MG63 (cell line): ENCODE measurements at places on chromosomes 7 and 10. TPM values are rescaled to one million over a fixed set of nuclear protein-coding genes. Genes with fewer than 3 reads are reported as not detected.
A peak's percentile ranks its signal among the peaks of the same experiment; 100 is the strongest.

- DNase-seq = no peak
Observed at GRCh38 chr7:16677978-16678494, 32.1 kb downstream of the BZW2 start.

- peak; percentile 42 for DNase-seq
Observed at GRCh38 chr10:48608279-48608681, 3.4 kb upstream of the ARHGAP22 start.

- DNase-seq = no peak
Observed at GRCh38 chr7:151506901-151507382, 12.8 kb downstream of the RHEB start.

DNA sequence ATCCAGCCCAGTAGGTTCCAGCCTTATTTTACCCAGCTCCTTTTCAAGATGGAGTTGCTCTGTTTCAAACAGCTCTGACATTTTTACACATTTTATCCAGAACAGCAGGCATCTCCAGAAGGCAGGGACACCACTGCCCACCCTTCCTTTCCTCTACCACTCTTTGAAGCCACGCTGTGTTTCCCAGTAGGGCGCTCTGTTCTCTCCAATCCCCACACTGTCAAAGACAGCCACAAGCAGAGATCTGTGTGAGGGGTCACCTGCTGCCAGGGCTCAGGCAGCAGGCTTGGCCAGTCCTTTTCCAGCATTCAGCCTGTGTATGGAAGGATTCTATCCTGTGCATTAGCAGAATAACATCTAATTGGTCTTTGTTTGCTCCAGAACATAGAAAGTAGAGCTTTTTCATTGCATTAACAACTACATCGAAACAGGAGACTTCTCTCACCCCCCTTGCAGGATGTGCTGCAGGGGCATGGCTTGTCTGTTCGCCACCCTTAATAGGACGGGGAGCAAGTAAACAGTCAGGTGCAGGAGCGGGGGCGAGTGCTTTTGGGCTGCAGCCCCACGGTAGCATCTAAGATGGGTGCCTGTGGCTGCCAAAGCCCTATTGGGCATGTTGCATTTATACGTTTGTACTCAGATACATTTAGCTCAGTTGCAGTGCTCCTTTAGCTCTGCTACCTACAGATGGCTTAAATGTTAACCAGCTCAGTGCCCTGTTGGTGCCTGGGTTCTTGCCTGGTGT is 326.1 kb downstream of the GALNT17 start:
- DNase-seq = no peak

- DNase-seq = no peak
Observed at GRCh38 chr10:43024942-43025700, 51.7 kb upstream of the RET start.

GRCh38 chr10:112213836-112214235 is 30.3 kb upstream of the GPAM start:
- peak; percentile 83 for DNase-seq

DNA sequence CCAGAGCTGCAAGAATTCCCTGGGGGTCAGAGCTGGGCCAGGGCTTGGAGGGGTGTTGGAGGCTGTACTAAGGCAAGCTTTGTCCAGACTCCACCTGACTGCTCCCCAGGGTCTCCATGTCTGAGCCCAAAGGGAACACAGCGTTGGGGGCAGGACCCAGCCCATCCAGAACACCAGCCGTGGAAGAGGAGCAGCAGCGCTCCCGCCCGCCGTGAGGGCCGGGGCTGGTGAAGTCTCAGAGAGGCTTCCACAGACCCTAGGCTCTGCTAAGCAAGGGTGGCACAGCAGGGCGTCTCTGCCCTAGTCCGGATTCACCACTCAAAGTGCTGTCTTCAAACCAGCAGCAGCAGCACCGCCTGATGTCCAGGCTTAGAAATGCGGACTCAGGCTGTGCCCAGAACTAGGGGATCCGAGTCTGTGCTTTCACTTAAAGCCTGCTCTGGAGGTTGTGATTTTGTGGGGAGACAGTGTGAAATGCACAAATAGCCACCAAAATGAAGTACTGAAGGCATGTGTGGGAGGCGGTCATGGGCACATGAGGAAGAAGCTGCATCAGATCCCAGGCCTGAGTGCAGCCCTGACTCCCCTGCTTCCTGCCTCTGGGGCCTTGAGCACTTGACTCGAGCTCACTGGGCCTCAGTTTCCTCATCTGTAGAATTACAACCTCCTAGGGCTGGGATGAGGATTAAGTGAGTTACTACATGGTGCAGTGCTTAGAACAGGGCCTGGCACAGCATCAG is 16.6 kb upstream of the AQP1 start:
- no peak for DNase-seq

DNA sequence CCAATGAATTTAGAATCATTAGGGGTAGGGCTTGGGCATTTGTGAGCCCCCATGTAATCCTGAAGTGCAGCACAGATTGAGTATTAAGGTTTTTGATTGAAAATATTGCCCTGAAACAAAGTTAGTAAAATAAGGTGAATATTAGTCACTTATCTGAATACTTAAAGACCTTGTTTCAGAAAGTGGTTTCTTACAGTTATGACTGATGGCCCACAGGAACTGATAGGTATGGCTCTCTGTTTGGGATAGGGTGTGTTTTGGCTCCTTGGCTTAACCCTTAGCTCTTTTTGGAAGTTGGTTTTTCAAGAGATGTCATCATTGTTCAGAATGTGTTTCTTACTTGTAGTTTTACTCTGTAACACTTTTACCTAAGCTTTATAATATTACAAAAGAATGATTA is 34.8 kb downstream of the MDFIC start:
- DNase-seq = no peak

DNA sequence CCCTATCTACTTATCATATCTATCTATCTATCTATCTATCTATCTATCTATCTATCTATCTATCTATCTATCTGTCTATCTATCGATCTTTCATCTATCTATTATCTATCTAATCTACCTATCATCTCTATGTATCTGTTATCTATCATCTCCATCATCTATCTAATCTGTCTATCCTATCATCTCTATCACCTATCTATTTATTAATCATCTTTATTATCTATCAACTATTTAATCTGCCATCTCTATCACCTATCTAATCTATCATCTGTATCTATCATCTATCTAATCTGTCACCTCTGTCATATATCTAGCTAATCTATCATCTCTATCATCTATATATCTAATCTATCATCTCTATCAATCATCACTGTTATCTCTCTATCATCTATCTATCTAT is 736.3 kb downstream of the TYW1 start:
- no peak for DNase-seq

DNA sequence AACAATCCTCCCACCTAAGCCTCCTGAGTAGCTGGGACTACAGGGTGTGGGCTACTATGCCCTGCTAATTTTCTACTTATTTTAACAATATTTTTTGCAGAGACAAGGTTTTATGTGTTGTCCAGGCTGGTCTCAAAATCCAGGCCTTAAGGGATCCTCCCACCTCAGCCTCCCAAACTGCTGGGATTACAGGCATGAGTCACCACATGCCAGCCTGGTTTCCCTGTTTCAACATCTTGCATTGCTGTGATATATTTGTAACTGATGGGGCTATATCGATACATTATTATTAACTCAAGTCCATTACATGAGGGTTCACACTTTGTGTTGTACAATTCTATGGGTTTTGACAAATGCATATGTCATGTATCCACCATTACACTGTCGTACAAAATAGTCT is 41.9 kb upstream of the OGDHL start:
- peak; percentile 17 for DNase-seq

DNA sequence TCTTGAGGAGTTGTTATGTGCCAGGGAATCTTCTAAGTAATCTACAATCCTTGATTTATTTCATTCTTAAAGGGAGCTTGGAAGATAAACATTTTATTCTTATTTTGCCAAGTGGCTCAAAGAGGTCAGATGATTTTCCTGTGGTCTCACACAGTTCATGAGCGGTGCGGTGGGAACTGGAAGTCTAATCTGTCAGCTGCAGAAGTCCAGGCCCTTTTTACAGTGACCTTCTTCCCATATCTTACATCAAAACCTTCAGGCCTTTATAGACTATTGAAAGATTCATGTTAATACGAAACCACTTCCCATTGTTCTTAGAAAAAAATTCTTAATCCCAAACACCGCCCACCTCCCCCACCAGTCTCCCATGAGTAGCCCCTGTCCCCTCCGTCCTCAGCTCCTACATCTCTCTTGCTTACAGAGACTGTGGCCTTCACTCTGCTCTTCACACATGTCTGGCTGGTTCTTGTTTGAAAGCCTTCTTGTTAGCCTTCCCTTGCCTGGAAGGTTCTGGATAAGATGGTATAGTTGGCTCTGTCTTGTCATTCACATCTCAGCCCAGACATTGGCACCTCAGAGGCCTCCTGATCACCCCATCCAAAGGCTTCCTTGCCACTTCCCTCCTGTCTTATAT is 61.5 kb downstream of the ITGA8 start:
- no peak for DNase-seq

- no peak for DNase-seq
Observed at GRCh38 chr7:112293416-112293815, 86.9 kb downstream of the ZNF277 start.

DNA sequence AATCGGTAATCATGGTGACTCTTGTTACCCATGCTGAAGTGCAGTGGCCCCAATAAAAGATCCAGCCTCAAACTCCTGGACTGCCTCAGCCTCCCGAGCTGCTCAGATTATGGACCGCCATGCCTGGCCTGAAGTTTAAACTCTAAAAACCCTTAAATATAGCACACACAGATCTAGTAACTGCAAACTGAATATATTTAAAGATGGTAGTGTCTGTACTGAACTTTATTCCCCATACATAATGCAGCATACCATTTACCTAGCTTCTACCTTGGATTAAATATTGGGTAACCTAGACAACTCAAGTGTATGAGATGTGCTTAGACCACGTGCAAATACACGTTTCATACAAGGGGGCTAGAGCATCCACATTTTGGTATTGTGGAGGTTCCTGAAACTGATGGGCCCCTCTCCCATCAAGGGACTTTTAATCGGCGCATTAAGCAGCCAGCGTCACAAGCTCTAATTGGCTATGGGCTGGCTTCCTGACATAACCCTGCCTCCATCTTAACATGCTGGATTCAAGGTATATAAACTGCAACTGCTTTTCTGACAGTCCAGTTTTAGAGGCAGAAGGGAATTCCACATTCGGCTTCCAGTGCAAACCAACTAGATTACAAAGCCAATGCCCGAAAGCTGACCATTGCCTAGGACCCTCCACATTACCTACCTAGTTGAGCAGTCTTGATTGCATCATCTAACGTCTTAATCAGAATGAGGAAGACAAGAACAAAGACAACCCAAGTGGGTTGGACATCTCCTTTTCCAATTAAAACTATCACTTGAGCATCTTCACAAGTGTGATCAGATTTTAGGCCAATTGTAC is 13.0 kb downstream of the HNRNPA2B1 start:
- DNase-seq = no peak

DNA sequence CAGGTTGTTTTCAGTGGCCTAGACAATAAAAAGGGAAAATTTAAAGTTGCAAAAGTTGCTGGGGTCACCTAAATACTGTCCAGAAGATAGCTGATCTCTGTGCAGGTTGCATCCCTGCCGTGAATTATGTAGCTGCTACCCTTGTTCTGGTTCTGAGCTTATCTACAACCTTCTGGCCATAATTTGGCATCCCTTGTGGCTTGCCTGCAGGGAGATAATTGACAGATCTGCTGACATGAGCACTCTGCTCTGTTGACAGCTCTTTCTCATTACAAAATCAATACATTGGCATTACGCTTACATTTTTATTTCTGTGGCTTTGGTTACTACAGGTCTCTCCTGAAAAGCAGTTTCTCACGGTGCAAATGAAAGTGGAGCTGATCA is 29.3 kb upstream of the HECTD2 start:
- no peak for DNase-seq

GRCh38 chr7:143363016-143363937 is 764 bp upstream of the FAM131B start:
- DNase-seq = no peak

- no peak for DNase-seq
Observed at GRCh38 chr7:22182149-22182548, 174.8 kb downstream of the RAPGEF5 start.

GRCh38 chr10:49058463-49059255 is 56.7 kb downstream of the VSTM4 start:
- DNase-seq = no peak

DNA sequence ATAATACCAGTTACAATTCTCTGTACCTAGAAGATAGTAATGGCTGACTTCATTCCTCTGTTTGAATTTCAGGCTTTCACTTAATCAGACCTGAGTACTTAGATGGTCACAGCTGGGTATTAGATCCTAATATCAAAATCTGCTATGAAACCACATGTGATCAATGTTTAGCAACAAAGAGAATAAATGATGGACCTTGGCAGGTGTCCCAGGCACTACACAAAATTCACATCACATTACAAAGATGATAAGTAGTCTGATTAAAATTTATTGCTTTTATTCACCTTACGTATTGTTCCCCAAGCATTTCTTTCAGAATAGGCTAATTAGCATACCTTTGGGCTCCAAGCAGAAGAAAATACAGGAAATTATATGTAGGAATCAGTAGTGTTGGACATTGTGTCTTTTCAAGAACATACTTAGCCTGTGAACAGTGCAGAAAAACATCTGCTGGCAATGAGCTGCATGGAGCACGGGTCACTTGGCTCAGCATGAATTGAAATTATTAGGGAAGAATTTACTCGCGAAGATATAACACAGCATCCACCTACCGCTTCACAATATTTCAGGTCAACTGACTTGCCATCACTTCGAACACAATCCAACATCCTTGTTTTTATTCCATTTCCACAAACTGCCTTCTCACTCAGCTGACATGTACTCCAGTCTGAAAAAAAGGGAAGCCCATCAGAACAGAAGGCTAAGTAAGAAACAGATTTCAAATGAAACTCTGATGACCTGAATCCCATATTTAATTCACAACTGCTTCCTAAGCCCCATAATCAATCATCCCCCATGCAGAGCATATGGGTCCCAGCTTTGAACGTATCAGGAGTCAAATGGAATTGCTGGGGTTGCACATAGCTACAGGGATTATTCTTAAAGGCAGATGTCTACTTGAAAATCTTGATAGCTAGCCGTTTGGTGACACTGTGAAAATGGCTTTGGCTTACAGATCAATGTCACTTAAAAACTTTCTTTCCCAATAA is 421.0 kb downstream of the THSD7A start:
- no peak for DNase-seq

GRCh38 chr7:31059551-31059950 is 7.4 kb downstream of the ADCYAP1R1 start:
- DNase-seq = no peak

- peak; percentile 87 for DNase-seq
Observed at GRCh38 chr10:3542185-3542611, 242.8 kb downstream of the KLF6 start.

PCLO gene
- not detected in 2 replicates for total RNA-seq

CTAGE6 gene
- total RNA-seq = not detected in 2 replicates

CXCL12 gene
- total RNA-seq = 16.5 and 18.6 TPM in 2 replicates

SEMA3A gene
- total RNA-seq = 72.6 and 89.1 TPM in 2 replicates

AKR1C4 gene
- not detected in 2 replicates for total RNA-seq

GNG11 gene
- total RNA-seq = 6.3 and 7.1 TPM in 2 replicates

OPALIN gene
- not detected in 2 replicates for total RNA-seq

FOXP2 gene
- total RNA-seq = 0.20 TPM in 1 of 2 replicates, not detected in the other

PIP gene
- not detected in 2 replicates for total RNA-seq

PLAU gene
- total RNA-seq = 169 and 219 TPM in 2 replicates

PPP1R17 gene
- not detected in 2 replicates for total RNA-seq

AGMO gene
- not detected in 2 replicates for total RNA-seq

TMEM225B gene
- not detected in 2 replicates for total RNA-seq

NPC1L1 gene
- total RNA-seq = 0.07 TPM in 1 of 2 replicates, not detected in the other

PTF1A gene
- not detected in 2 replicates for total RNA-seq

GPR158 gene
- not detected in 2 replicates for total RNA-seq

ELN gene
- total RNA-seq = not detected in 2 replicates
